ENCODE measurements at places on chromosomes 5 and 9.

GRCh38 chr9:99075246-99075912 lies 29.5 kb upstream of the TGFBR1 start:
- DNase-seq: no peak

GRCh38 chr5:80916676-80917075 lies 43.5 kb upstream of the RASGRF2 start:
- no peak for DNase-seq

GRCh38 chr5:107380654-107381053 lies 290.1 kb downstream of the EFNA5 start:
- DNase-seq: no peak

GRCh38 chr5:173858670-173859407 lies 29.3 kb upstream of the CPEB4 start:
- no peak for DNase-seq

GRCh38 chr5:17157916-17158529 lies 59.4 kb upstream of the BASP1 start:
- DNase-seq: no peak

DNA sequence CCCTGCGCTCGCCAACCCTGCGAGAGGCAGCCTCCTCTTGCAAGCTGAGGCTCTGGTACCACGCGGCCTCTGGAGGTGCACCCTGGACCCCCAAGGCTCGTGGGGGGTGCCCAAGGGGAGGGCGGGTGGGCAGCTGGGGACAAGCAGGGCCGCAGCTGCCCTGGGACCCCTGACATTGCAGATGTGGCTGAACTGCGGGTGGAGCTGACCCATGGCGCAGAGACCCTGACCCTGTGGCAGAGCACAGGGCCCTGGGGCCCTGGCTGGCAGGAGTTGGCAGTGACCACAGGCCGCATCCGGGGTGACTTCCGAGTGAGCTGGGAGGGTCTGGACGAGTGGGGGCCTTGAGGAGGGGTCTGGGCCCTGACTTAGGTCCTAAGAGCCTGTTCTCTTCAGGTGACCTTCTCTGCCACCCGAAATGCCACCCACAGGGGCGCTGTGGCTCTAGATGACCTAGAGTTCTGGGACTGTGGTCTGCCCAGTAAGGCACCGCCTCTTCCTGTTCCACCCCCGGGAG lies 1.5 kb downstream of the MAMDC4 start:
- DNase-seq: no peak

- no peak for DNase-seq
Measured at GRCh38 chr9:78396087-78396486, 99.2 kb downstream of the PSAT1 start.

- DNase-seq: peak; percentile 86
Measured at GRCh38 chr5:139149477-139150199, 48.5 kb downstream of the SIL1 start.

DNA sequence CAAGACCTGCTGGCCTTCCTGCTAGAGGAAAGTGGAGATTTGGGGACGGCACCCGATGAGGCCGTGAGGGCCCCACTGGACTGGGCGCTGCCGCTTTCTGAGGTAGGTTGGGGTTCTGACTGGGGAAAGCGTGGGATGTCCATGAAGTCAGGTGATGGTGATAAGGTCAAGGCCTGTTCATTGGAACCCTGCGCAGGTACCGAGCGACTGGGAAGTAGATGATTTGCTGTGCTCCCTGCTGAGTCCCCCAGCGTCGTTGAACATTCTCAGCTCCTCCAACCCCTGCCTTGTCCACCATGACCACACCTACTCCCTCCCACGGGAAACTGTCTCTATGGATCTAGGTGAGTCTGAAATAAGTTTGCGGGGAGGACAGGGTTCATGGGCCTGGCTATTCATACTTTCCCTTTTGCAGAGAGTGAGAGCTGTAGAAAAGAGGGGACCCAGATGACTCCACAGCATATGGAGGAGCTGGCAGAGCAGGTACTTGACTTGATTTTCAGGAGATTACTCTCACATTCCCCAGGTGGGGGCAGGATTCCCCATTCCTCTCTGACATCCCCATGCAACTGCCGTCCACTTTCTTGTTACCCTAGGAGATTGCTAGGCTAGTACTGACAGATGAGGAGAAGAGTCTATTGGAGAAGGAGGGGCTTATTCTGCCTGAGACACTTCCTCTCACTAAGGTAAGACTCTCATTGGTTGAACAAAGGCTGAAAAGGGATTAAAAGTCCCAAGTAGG lies 505 bp downstream of the CREB3 start:
- DNase-seq: peak; percentile 45

- peak; percentile 69 for DNase-seq
Measured at GRCh38 chr9:71690689-71691435, 77.5 kb downstream of the CEMIP2 start.

DNA sequence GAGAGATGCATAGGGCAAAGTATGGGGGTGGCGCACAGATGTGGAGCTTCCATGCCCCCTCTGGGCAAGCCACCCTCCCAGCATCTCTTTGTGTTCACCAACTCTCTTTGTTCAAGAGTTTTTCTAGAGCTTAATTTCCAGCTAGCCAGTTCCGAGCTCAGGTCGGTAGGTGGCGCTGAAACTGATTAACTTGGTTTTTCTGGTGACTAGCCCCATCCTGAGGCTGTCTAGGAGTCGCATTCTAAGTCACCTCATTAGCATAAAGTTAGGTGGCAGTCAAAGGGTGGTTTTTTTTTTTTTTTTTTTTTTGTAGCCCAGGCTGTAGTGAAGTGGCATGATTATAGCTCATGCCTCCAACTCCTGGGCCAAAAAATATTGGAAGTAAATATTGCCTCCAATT lies 476.4 kb downstream of the KDM4C start:
- DNase-seq: peak; percentile 8

DNA sequence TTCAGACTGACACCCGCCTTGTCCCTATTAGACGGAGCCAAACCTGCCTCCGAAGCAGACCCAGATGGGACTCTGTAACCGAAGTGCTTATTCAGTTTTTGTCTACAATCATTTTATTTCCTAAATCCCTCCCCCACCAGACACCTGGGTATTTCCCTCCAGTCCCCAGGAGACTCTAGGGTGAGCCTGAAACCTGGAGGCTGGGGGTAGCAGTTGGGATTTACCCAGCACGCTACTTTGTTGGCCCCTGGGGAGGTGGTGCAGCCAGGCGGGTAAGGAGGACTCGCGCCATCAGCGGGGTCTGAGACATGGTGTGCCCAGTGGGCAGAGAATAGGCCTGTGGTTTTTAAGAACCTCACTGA lies 1.3 kb upstream of the LHX2 start:
- DNase-seq: no peak

GRCh38 chr5:77957516-77957915 lies 181.4 kb upstream of the TBCA start:
- no peak for DNase-seq

GRCh38 chr5:178630475-178630930 lies 3.7 kb upstream of the CLK4 start:
- no peak for DNase-seq

DNA sequence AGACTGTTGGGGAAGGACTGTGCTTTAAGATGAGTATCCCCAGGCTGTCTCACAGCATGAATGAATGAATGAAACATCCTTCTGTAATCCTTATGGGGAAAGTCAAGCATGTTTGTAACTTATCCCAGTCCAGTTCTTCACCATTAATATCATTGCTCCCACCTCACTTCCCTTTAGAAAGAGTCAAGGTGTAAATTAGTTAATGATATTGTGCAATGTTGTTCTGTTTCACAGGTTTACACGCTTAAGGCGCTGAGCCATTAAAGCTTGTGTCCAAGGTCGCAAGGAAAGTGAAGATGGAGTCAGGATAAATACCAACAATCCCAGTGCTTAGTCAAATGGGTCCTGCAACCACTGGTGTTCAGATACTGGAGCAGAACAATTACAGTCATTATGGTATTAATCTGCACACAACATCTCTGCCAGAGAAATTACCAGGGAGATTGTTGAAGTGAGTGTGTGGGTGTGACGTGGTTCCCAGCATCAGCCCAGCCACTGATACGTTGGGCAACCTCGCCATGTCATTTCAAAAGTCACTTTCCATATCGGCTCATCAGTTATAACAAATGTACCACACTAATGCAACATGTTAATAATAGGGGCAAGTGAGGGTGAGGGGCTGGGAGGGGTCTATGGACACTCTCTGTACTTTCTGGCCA lies 1.5 kb upstream of the MYO10 start:
- no peak for DNase-seq

DNA sequence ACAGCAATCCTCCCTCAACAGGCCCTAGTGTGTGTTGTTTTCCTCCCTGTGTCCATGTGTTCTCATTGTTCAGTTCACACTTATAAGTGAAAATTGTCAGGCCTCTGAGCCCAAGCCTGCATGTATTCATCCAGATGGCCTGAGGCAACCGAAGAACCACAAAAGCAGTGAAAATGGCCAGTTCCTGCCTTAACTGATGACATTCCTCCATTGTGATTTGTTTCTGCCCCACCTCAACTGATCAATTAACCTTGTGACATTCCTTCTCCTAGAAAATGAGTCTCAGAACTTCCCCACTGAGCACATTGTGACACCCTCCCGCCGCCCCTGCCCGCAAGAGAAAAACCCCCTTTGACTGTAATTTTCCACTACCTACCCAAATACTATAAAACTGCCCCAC lies 17.4 kb upstream of the TRPC7 start:
- no peak for DNase-seq

DNA sequence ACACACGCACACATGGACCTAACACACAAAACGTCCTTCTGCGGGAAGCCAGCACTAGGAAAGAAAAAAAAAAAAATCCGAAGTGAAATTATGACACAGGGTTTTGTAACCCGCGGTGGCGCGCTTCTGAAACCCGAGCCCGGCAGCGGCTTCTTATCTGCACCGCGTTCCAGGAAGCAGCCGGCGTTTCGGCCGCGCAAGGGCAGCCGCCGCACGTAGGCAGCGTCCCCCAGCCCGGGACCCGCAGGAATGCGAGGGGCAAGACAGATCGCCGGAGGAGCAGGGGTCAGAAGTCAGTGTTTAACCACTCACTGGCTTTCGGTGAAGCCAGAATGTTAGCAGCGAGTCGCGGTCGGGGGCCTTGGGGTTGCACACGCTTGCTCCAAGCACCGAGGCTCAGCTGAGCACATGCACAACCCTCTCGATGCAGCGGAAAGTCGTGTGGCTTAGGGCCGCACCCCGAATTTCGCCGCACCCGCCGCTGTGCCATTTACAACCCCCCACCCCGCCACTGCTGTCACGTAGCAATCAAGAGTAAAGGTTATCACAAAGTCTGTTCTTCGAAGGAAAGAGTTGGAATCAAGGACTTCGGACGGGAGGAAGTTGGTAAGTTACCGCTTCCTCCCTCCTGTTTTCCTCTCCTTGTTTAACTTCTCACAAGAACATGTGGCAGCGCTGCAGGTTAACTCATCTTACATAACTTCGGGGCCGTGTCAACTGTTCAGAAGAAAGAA lies 167.9 kb downstream of the AUH start:
- peak; percentile 82 for DNase-seq

DNA sequence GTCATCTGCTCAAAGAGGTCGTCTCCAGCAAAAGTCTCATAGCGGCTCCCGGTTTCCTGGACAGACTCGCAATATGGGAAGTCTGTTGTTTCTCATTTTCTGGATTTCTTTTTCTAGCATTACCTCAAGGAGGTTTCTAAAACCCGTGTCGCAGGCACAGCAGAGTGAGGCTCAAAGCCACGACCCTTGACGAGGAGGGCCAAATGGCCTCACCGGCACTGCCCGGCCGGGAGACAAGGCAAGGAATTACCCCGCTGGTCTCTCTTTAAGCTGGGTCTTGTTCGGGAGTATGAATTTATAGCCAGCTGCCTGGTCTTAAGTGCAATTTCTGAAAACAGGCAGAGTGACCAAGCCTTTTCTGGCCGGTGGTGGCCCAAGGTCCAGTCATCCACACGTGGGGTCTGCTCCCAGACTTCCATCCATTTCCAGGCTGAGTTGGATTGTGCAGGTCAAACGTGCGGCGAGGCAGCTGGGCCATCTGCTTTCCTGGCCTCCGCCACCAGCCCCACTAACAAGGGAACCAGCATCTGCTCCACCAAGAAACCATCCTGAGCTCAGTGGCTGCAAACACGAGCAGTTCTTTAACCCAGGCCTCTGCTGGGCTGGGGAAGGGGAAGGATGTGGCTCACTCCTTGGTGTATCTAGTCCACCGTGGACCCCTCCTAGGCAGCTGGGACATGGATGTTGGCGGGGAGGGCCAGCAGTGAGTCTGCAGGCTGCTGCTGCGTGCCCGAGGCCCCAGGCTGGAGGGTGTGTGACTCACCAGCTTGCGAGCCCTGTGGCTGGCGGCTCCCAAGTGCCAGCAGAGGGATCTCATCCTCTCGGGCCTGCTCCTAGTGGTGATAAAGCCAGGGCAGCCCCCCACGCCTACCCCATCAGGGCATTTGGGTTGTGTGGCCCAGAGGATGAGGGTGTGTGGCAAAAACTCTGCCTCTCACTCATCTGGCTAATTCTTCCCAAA lies 55.6 kb upstream of the COL5A1 start:
- DNase-seq: no peak

- peak; percentile 96 for DNase-seq
Measured at GRCh38 chr9:72586388-72587130, 65.2 kb downstream of the TMC1 start.

- no peak for DNase-seq
Measured at GRCh38 chr5:170315154-170315553, 17.6 kb upstream of the LCP2 start.

DNA sequence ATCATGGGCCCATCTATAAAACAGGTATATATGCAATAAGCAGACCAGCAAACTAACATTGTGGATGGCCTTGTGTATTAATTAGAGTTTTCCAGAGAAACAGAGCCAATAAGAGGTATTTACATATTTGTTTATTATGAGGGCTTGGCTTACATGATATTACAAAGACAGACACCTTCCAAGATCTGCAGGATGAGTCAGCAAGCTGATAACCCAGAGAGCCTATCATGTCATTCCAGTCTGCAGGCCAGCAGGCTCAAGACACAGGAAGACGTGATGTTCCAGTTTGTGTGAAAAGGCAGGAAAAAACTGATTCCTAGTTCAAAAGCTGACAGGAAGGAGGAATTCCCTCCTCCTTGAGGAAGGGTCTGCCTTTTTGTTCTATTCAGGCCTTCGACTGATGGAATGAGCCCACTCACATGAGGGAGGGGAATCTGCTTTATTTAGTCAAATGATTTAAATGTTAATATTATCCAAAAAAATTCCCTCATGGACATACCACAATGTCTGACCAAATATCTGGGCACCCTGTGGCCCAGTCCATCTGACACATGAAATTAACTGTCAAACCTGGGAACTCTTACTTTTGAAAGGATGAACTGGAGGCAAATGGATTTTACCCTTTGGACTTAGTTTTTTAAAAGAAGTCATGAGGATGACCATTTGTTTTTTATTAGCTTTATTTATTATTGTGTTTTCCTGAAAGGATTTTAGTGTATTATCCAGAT lies 161.2 kb upstream of the CHD1 start:
- no peak for DNase-seq
